ENCODE measurements at places on chromosomes 1 and 21.

- no peak for DNase-seq
Observed at GRCh38 chr1:43039228-43040055, 80.8 kb upstream of the SLC2A1 start.

- DNase-seq: no peak
Observed at GRCh38 chr1:109787845-109788601, 24.3 kb upstream of the EPS8L3 start.

DNA sequence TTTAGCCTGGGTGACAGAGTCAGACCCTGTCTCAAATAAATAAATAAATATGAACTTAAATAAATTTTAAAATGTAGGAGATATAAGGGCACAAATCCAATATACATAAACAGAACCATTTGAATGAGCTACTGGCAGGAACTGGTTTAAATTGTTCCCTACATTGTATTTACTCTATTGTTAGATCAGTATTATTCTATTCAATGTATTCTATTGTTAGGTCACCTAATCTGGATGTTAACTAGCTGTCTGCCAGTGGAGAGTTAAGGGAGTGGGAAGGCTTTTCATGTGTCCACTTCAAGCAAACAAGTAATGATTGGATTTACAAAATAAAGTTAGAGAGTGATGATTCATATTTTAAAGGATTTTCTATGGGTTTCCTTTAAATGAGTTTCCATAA lies 4.9 kb upstream of the FBXO28 start:
- DNase-seq: no peak

- no peak for DNase-seq
Observed at GRCh38 chr1:180392020-180392419, 110.4 kb downstream of the ACBD6 start.

- no peak for DNase-seq
Observed at GRCh38 chr1:197103300-197103699, 36.2 kb upstream of the F13B start.

GRCh38 chr1:203215573-203215972 lies 13.9 kb downstream of the CHIT1 start:
- DNase-seq: no peak

Data from GM06990 (cell line).